Esophagus squamous epithelium (tissue), 5 donors: ENCODE measurements at places on chromosomes 2 and 18. TPM values are rescaled to one million over a fixed set of nuclear protein-coding genes. Genes with fewer than 3 reads are reported as not detected.

DNA sequence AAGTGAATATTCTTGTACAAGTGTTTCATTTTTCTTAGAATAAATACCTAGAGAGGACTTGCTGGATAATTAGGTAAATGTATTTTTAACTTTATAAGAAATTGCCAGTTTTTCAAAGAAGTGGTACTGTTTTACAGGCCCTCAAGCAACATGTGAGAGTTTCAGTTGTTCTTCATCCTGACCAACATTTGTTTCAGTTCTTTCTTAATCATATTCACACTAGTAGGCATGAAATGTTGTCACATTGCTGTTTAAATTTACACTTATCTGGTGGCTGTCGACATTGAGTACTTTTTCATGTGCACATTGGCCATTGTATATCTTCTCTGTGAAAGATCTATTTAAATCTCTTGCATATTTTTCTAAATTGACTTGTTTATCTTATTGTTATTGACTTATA, 178.1 kb downstream of the ACOXL start:
- DNase-seq, result no peak

- DNase-seq, result no peak
These were observed 45.5 kb upstream of the CAB39 start for GRCh38 chr2:230666885-230667712.

DNA sequence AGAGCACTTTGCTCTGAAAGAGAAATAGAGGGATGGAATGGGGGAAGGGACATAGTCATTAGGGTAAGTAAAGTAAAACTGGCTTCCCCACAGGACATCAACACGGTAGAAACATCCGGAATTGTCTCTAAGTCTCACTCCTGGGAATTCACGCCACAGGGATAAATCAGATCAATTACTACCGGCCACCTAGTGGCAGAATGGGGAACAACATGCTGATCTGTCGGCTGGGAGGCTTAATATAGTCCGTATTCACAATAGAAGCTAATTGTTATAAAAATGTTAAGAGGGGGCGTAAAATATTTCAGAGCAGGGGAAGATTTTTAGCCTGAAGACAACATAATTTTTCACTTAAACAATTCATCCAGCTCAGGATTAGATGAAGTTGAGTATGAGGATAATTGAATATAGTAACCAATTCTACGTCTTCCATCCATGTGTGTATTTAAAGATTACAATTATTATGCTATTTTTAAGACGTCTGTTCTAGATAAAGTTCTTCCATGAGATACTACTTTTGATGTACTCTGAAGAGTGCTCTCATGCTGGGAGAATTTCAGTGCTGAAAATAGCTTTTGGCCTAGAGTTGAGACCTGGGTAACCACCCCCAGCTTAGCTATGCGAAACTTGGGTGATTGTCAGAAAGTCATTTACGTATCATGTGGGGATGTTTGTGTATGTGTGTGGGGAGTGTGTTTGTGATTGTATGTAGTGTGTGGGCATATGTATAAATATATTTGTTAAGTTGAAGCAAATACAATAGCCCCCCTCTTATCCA, 65.7 kb downstream of the LRRTM1 start:
- DNase-seq, result no peak

CHST9 gene
- 4.5 TPM for total RNA-seq

GRCh38 chr2:105697781-105698449, 46.8 kb upstream of the NCK2 start:
- DNase-seq, result no peak

SIGLEC15 gene
- total RNA-seq, result not detected

SLC66A3 gene
- total RNA-seq, result 21.3 TPM

DNA sequence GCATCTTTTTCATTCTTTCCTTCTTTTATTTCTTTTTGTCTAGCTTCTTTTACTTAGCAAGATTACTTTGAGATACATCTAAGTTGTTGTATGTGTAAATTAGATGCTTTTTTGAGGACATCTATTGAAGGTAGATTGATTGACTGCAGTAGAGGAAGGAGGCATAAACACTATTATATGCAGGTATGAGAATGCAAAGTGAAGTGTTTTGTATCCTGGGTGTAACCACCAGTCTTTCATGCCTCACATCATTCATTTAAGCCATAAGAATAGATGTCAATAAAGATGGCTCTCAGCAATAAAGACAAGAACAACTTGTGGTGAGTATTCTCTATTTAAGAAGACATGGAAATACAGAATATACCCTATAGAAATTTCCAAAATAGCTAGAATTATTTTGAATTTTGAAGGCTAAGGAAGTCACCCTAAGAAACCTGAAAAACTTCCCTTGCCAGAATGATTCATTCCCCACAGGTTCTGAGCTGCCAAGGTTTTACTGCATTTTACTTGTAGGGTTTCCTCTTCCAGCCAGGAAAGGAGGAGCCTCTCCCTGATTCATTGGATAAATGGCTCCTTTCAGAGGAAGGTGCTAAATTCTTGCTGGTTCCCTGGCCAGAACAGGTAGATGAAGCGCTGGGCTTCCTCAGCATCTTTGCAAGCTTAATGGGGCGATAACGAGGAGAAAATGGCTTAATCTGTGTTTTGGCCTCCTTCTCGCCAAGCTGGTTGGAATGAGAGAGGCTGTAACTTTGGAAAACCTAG, 279.8 kb upstream of the SLC14A2 start:
- DNase-seq, result no peak

LIPG gene
- total RNA-seq, result 0.12 TPM

DNA sequence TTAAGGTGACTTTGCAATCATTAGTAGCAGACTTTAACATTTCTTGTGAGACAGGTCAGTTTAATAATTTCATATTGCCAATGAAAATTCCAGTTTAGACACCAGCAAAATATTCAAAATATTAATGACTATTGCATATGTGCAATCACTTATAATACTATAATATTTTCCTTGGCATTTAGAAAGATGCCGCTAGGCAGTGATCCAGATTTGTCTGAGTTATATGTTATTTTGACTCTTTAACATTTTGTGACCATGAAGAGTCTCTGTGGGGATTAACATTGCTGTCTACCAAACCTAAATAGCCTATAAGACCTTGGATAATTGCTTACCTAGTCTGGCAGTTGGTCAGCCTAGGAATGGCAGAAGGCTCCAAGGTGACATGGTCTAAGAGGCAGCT, 389.6 kb downstream of the THSD7B start:
- no peak for DNase-seq

- no peak for DNase-seq
These were observed 150.2 kb upstream of the SPATS2L start for GRCh38 chr2:200156166-200156835.

DNA sequence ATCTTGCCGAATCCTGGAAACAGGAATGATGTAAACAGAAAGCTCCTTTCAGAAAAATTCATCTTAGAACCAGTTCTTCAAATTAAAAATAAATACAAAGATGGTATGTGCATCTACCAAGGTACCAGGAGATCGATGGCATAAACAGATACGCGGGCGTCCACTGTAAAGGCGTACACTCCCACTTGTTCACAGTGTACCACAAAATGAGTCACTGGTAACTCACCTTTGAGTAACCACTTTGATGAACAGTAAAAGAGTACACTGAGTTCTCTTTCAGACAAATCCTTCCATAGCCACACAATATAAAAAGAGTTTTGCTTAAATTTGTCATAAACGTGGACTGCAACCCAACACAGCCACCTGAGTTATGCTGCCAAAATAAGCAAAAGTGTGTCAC, 128.3 kb downstream of the DNER start:
- DNase-seq, result no peak

DNA sequence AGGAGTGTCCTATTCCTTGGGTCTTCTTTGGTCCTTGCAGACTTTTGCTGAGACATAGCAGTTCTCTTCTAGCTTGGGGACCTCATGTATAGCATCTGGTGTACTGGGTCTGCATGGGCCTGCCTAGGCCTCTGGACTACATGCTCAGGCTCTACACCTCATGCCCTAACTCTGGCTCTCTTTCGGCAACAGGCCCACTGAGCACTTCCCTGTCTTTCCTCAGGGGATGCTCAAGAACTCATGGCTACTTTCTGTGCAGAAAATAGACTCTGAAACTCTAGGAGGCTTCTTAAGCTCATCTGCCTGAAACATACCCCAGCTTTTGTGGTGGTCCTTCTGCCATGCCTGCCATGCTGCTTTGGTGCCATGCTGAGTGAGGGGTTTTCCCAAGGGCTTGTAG, 21.5 kb upstream of the CPS1 start:
- no peak for DNase-seq

- DNase-seq, result no peak
These were observed 140.3 kb upstream of the RASGRP3 start for GRCh38 chr2:33336036-33336625.

PELI1 gene
- 35.2 TPM for total RNA-seq

DNA sequence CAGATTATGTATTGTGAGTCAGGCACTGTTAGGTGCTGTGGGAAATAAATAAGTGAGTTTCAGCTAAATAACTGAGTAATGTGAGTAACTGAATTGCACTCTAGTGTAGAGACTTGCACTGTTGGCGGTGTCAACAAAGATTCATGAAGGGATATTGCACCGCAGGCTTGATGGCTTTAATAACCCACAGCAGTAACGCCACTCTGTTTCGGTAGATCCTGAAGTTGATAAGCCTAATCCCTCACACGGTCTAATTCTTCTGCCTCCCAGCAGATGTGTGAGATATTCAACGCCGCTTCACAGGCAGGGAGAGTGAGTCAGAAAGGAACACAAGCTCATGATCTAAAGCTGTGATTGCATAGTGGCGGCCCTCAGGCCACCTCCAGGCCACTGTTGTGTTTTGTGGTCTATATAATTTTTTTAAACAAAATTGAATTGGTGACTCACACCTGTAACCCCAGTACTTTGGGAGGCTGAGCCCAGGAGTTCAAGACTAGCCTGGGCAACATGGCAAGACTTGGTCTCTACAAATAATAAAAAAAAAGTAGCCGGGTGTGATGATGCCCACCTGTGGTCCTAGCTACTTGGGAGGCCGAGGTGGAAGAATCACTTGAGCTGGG, 94.3 kb downstream of the LIPG start:
- DNase-seq, result no peak

- no peak for DNase-seq
These were observed 249.7 kb downstream of the SP3 start for GRCh38 chr2:173715441-173715840.

DNA sequence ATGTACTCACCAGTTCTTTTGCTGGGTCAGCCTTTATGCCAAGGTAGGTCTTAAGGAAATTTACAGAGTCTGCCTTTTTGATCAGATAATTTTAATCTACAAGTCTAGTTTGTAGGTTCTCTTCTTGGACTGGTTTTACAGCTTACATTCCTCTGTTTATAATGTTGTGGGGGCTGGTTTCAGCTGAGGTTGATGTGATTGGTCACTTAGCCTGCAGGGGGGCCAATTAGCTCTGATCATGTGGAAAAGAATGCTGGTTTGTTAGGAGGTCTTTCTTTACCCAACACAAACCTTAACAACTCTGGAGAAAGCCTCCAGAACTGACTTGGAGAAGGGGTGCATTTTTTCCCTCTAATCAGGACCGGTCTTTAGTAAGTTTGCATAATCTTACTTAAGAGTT, at the start of gene KCNJ13:
Gene KCNJ13 (minus strand): TSS at position 131 of the 400 bp plus-strand sequence. CDS start 5,203 bp downstream, outside the sequence.
- no peak for DNase-seq

- no peak for DNase-seq
These were observed 27.4 kb upstream of the SPR start for GRCh38 chr2:72859831-72860262.

MTCL1 gene
- 8.7 TPM for total RNA-seq

- DNase-seq, result no peak
These were observed 37.5 kb upstream of the SCN9A start for GRCh38 chr2:166413255-166413654.

RAB6C gene
- not detected for total RNA-seq

- no peak for DNase-seq
These were observed 89.5 kb upstream of the LMAN1 start for GRCh38 chr18:59448546-59448945.

CENPA gene
- 12.4 TPM for total RNA-seq

GRCh38 chr2:17976871-17977746, 98.6 kb downstream of the KCNS3 start:
- no peak for DNase-seq

SERPINB3 gene
- total RNA-seq, result 668 TPM

IL36RN gene
- total RNA-seq, result 90.7 TPM

GRCh38 chr18:11112286-11112685, 37.1 kb downstream of the PIEZO2 start:
- no peak for DNase-seq

DNA sequence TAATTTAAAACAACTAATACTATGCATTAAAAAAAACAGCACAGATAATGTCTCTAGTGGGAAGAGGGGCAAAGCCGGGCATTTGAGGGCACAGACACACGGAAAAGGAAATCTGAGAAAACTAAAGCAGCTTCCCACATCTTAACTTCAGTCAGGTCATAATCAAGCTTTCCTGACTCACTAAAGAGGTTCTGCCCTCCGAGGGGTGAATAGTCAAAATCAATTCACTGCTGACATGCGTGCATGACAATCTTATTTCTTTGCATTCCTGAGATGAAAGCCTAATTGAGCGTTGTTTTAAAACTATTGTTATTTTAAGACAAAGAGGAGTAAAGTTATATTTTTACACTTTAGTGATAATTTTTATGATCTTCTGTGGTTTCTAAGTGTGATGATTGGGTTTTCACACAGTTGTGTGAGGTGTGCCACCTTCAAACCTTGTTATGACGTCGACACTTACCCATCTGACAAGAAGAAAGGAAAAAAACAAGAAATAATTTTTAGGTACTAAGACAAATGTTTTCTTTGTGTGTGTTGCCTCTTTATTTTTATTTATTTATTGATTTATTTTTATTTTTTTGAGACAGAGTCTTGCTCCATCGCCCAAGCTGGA, 90.9 kb downstream of the GATA6 start:
- DNase-seq, result no peak

CCBE1 gene
- 0.34 TPM for total RNA-seq

- no peak for DNase-seq
These were observed 239.3 kb downstream of the PRKCE start for GRCh38 chr2:45890819-45891218.

- DNase-seq, result no peak
These were observed 35.2 kb downstream of the MOGAT1 start for GRCh38 chr2:222706616-222707015.

- no peak for DNase-seq
These were observed 18.4 kb upstream of the SLC20A1 start for GRCh38 chr2:112627060-112628040.

GRCh38 chr2:130337735-130338325, 4.9 kb upstream of the IMP4 start:
- DNase-seq, result no peak

DNA sequence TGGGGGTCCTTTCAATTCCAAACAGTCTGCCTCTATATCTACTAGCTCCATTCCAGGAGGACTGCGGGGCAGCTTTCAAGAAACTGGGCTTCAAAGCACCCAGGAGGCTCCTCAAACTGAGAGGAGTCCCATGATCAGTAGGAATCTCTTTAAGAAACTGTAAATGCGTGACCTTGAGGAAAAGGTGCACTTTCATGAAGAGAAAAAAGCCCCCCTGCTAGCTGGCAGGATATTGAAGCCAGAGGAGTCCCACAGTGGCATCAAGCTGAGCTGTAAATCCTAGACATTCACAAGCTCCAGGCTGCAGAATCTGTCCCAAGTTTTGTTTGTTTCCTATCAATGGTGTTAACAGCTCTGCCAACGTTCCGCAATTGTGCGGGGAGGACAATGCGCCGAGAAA, 790.1 kb downstream of the SLC4A3 start:
- DNase-seq, result no peak

- DNase-seq, result no peak
These were observed 97.2 kb upstream of the LPIN2 start for GRCh38 chr18:3110034-3110752.

CYB5A gene
- total RNA-seq, result 75.2 TPM
